Colonic mucosa (tissue), 4 donors: ENCODE measurements at places on chromosomes 1 and 21. TPM values are rescaled to one million over a fixed set of nuclear protein-coding genes. Genes with fewer than 3 reads are reported as not detected.

DNA sequence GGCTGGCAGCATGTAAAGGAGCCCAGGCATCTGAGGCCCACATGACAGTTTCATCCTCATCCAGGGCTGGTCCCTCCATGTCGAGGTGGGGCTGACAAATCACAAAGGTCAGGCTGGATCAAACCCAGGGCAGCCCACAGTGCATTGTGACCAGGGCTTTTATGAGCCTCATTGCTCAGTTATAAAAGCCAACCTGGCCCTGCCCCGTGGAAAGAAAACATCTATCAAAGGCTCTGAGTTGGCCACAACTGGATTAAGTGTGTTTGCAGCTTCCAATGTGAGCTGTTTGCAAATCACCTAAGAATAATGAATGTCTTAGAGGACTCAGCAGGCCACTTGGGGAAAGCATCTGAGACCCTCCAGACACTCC lies 45.4 kb downstream of the GRHL3 start:
- DNase-seq: peak; percentile 75

The GPR161 gene
- total RNA-seq: 2.5 TPM

The FCGR1A gene
- total RNA-seq: 2.7 TPM

The MTMR11 gene
- 188 TPM for total RNA-seq

The SLAMF9 gene
- not detected for total RNA-seq

DNA sequence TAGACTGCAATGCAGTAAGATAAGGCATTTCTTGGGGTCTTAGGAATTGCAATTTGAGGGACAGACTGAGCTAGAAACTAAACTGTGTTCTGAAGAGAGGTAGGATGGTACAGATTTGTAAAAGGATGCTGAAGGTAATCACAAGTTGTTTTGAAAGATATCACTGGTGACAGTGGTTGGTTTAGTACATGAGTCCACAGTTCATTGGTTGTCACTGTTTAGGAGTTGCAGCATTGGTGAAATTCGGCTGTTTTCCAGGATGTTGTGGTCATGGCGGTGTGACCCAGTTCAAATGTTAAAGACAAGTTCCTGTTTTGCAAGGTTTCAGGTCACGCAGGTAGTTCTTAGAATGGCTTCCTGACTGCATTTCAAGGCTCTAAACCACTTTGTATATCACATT lies 292.8 kb upstream of the B3GALT2 start:
- DNase-seq: peak; percentile 36

The TSSK3 gene
- total RNA-seq: 0.99 TPM

DNA sequence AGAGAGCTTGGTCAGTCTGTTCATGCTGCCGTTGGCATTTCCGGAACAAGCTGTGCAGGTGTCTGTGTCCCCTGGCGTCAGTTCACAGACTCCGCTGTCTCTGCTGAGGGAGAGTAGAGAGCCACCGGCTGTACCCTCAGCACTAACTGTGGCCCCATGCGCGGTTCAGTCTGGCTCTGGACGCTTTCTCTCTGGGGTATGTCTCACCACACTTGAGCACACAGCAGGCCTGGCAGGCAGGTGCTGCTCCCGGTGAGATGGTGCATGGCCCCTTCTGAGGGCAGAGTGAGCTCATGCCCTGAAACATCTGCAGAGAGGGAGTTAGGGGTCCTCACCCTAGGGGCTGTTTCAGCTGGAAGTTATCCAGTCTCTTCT lies 60.0 kb upstream of the TLR5 start:
- DNase-seq: no peak

GRCh38 chr1:41568204-41568603 lies 83.7 kb upstream of the EDN2 start:
- DNase-seq: no peak

- DNase-seq: no peak
Observed at GRCh38 chr1:246587606-246588005, 21.4 kb downstream of the CNST start.

- DNase-seq: no peak
Observed at GRCh38 chr1:182149411-182149965, 88.0 kb upstream of the ZNF648 start.

GRCh38 chr1:62516600-62516999 lies 79.8 kb downstream of the USP1 start:
- no peak for DNase-seq
